ENCODE measurements at places on chromosomes 11 and 22.

DNA sequence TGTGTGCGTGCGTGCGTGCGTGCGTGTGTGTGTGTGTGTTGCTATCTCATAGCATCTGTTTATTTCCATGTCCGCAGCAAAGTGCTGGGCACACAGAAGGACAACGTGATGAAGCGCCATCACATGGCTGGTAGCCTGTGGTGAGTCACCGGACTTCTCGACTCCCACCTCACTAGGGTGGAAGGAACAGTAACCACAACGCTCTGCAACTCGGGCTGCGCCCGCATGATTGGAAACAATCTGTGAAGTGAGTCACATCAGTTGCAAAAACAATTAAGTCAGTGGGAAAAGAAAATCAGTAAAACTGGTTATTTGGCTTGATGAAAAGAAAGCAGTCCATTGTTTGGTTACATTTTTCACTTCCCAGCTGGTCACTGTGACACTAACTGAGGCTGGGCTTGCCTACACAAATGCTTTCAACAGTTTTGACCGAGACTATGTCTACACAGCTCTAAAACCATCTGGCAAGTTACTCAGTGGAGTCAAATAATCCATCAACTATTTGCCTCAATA is 437.3 kb upstream of the CADM1 start:
- DNase-seq, result no peak

DNA sequence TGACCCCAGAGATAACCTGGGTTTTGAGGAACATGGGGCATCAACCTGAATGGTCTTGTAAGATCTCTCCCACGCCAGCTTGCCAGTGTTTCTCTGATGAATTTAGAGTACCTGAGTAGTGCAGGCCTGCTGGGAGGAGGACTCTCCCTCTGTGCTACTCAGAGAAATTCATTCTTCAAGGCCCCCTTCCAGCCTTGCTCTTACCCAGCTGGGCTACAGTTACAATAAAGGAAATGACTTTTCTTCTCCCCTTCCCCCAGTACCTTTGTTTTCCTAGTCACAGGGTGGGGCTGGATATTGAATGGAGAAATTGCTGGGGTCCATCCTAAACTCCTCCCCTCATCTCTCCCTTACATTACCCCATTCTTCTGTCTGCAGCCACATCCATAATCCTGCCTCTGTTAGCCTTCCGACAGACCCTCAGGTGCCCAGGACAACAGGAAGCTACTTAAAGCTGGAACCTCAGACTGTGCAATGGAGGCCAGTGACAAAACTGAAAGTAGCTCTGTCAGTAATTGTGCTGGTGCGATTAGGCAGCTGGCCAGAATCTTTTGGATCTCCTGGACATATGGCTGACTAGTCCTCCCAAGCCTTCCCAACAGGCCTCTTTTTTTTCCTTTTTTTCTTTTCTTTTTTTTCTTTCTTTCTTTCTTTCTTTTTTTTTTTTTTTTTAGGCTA is 17.4 kb downstream of the LIMK2 start:
- DNase-seq, result peak; percentile 72

GRCh38 chr11:73114110-73114834 is 27.8 kb downstream of the FCHSD2 start:
- no peak for DNase-seq

DNA sequence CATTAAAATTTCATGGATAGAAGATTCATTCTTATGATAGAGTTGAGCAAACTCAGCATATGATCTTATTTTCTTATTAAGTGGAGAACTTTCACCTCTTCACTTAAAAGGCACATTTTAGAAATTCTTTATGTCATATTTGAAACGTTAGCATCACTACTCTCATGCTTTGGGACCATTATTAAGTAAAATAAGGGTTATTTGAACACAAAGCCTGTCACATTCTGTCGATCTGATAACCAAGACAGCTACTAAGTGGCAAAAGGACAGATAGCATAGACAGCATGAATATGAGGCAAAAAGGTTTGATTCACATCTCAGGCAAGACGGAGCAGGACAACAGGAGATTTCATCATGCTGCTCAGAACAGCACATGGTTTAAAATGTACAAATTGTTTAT is 247.6 kb upstream of the ANO3 start:
- no peak for DNase-seq

DNA sequence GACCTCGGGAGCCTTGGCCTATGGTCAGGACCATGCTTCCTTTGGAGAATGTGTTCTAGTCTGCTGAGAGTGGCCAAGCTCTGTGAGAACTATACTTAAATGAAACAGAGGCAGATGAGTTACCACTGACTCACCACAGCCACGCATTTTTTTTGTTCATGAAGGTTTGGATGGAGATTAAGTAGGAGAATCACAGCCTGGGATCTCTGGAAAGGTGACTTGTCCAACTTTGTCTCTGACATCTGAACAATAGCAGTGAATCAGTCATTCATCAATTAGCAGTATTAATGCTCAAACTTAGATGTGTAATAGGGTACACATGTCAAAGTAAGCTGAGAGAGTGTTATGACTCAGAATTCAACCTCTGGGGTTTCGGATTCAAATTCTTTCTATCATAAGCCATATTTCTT is 100.7 kb upstream of the ANO3 start:
- DNase-seq, result no peak

DNA sequence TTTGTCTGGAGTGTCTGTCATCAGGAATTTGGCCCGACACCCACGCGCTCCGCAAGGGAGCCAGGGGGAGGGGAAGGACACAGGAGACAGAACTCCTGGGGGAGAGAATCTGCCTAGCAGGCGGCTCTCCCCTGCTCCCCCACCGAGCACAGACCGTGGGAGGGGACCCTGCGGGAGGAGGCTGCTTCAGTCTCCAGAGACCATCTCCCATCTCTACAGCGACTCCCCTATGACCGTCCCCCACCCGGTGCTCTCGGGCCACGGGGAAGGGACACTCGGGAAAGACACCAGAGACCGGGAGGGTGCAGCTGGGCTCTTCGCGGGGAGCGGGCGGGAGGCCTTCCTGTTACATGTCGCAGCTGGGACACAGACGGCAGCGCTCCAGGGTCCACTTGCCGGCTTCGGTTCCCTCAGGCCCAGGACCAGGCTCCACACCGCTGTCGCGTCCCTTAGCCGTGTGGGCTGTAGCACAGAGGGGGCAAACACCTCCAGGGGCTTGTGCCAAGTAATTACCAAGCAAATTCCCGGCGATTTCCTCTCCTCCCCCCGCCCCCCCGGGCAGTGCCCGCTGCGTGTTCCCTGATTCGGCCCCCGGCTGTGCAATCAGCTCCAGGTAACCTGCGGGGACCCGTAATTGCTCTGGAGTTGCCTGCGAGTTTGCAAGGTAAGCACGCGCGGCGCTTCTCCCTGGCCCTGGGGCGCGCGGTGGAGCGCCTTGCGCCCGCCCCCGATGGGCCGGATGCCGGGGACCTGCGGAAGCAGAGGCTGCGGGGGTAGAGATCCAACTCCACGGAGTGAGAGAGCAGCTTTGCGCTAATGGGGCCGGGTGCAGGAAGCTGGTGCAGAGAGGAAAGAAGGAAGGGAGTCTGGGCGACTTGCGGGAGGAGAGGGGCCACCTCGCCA is 155.1 kb upstream of the CADM1 start:
- no peak for DNase-seq

- DNase-seq, result no peak
Measured at GRCh38 chr11:72378704-72379383, 55.5 kb downstream of the CLPB start.

GRCh38 chr11:129093283-129093682 is 98.8 kb downstream of the ARHGAP32 start:
- no peak for DNase-seq

DNA sequence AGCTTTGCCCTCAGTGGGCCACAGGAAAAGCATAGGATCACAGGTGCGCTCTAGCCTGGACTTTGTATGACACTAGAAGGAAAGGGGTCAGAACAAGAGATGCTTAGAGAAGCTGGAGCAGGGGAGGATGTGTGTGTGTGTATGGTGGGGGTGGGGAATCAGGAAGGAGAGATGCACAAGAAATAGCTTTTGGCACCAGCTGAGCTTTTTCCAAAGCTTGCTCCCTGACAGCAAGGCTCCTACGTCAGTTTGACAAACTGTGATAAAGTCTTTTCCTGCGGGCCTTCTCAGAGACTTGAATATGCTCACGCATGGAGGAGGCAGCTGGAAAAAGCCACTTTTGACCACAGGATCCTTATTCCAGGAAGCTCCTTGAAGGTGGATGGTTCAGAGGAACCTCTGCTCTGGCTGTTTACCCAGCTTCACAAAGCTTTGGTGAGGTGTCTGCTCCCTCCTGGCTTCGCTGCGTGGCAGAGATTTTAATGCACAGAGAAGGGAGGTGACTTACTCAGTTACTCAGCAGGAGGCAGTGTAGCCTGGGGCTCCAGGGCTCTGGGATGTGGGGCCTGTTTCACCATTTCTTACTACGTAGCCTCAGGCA is 3.9 kb downstream of the CDC42EP1 start:
- DNase-seq, result no peak

GRCh38 chr11:35618497-35619115 is 346 bp downstream of the FJX1 start:
- peak; percentile 67 for DNase-seq

DNA sequence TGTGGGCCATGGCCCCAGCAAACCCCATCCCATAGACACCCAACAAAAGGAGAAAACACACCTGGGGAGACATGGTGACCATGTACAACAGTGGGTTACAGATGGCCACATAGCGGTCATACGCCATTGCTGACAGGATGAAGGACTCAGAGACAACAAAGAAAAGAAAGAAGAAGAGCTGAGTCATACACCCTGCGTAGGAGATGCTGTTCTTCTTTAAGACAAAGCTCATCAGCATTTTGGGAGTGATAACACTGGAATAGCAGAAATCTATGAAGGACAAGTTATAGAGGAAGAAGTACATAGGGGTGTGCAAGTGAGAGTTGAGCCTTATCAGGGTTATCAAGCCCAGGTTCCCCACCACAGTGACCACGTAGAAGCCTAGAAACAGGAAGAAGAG is 4.9 kb downstream of the OR8B8 start:
- no peak for DNase-seq

DNA sequence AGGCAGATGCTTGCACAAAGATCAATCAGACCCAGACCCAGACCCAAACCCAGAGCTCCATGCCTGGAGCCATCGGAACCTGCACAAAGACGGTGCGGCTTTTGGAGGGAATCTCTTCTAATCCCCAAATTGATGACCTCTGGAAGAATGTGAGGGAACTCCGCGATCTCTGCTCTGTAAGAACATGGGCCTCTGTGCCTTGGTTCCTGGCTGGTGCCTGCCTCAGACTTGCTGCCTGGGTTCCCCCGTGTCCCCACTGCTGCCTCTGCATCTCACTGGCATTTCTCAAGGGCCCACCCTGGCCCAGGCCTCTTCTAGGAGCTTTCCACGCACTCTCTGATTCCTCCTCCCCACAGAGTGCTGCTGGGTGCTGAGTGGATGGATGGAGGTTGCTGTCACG is 1044.4 kb downstream of the TBC1D22A start:
- DNase-seq, result no peak

GRCh38 chr11:62850911-62851806 is 11.8 kb upstream of the WDR74 start:
- no peak for DNase-seq

DNA sequence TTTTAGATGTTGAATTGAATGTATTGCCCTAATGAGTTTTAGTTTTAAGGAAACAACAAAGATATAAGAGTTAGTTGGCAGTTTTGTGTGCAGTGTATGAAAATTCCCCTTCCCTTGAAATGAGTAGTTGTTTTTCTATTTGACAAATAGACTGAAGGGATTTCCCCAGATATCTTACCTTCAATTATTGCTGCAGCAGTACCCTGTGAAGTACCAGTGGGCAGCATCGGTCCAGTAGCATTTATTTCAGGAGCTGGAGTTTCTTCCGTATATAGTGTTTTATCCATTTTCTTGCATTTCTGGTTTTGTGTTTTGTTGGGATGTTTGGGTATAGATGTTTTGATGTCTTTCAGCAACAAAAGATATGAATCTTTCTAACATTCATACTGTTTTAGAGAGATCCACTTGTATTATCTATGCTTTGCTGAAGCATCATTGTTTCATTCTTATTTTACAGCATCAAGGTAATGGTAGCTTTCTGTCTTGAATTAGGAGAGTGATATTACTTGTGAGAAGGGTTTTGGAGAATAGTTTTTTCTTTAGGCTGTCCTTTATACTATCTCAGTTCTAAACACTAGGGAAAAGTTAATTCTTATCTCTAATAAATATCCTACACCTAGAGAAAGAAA is 7.4 kb downstream of the KMT2A start:
- DNase-seq, result peak; percentile 64

DNA sequence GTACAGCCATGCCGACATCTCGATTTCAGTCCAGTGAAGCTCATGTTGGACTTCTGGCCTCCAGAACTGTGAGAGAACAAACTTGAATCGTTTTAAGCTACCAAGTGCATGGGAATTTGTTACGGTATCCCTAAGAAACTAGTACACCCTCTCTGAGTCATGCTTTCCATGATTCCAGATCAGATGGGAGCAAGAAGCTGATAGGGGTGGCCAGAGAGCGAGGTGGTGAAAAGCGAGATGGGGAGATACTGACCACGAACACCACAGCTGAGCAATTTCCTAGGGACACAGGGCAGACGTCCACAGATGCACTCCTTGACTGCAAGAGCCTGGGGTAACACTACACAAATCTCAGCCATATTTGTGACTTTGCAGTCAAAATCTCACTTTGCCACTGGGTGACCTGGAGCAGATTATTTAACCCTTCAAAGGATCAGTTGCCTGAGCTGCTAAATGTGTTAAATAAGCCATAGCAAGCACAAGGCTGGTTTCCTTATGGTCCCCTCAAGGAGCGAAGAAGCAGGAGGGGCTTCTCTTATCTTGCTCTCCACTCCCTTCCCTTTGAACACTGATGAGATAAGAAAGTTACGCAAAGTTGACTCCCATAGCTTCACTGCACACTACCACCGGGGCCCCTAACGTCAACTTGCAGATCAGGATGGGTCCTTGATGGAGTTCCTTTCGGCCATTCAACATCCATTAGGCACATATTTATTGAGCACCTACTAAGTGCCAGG is 22.6 kb upstream of the RCN1 start:
- no peak for DNase-seq

DNA sequence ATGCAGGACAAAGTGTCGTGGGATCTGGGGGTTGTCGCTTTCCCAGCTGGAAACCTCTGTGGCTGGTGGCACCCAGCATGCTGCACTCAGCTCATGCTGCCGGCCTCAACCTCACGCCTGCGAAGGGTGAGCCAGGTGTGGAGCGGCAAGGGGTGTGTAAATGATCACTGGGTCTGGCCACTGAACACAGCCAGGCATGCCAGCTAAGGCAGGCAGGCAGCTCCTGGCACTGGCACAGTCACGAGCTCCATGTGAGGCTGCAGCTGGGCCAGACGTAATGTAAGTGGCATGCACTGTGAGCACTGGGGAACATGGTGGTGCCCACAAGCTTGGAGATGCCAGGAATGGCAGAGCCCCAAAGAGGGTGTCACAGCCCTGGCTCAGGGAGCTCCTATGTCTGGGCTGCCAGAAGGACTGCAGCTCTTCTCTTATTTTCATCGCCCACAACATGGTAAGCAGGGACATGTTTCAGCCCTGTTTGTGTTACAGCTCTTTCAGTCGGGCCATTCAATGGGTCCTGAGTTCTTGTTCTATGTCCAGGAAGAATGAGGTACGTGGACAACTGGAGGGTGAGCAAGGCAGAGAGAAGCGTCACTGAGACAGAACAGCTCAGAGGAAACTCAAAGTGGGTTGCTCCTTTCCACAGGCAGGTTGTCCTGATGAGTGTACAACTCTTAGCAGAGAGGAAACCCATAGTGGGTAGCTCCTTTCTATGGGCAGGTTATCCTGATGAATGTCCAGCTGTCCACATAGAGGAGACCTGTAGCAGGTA is 403.8 kb downstream of the CNTN5 start:
- DNase-seq, result no peak

- DNase-seq, result no peak
Measured at GRCh38 chr22:43337946-43338345, 5.2 kb downstream of the SCUBE1 start.

GRCh38 chr22:17119481-17120202 is 1.5 kb downstream of the TMEM121B start:
- DNase-seq, result no peak

- DNase-seq, result no peak
Measured at GRCh38 chr22:24833881-24834495, 28.0 kb downstream of the SGSM1 start.
